Skin of body (tissue), 3 donors: ENCODE measurements at places on chromosomes 7 and 10.

DNA sequence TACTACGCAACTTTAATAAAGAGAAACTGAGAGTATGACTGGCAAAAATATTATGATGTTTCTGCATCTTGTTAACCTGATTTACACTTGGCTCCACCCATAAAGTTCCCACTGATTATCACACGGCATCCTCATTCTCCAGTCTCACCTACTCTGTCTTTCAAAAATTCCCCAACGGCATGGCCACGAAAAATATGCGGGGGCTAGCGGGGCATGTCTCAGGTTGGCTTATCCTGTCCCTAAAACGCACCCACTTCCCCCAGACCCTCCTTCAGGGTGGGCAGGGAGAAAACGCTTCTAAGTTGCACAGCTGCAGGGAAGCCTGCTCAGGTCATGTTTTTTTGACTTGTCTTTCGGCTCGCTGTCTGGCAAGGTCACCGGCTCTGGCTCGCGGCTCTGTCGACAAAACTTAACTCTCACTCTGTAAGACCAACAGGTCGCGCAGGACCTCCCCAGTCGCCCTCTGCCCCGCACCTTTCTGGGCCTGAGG lies 3.8 kb downstream of the CDK6 start:
- no peak for DNase-seq

DNA sequence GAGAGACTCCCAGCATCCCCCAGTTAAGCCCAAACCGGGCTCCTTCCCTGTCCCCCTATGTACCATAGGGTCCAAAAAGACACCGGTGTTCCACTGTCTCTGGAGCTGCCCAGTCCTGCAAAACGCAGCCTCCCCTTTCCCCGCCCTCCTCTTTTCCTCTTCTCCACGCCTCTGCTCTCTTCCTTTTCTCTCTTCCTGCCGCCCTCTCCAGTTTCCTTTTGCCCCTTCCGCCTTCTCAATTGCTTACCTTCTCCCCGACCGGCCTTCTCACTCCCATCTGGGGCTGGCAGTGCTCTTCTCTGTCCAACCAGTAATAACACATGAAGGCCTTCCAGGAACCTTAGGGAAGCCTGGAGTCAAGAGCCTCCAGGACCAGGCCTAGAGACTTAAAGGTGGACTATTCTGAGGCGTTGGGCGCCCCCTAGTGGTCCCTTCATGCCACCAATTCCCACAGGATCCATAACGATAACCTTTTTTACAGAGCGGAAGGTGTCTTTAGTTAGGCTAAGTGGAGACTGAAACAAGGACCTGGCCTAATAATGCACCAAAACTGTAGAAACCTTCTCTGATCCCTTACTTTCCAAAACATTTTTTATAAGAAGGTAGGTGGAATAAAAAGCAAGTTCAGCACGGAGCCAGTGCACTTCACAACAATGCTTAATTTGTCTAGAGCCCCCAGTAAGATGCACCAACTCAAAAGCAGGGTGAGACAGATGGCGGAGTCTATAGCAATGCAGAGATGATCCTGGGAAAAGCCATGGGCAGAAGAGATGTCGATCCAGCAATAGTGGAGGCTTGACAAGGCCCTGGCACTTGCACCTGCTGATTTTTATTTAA lies 27.2 kb upstream of the MSRB2 start:
- DNase-seq: peak; percentile 7

DNA sequence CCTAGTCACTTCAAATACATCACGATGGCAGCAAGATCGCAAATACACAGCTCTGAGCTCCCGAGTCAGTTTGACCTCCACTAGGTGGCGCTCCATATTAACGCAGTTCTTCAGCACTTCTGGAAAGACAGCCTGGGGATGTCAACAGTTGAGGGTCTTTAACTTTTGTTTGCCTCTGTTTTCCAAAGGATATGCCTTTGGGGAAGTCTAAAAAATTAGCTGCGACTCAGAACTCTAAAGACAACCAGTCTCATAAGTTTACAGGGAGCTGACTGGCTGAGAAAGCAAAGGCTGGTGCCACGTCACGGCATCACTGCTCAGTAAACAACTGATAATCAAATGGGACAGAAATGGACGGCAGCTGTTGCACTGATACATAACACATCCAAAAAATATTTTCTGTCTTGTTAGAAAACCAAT lies 458.8 kb downstream of the SORCS1 start:
- DNase-seq: peak; percentile 33

GRCh38 chr7:101017064-101017777 lies 2.7 kb upstream of the MUC17 start:
- peak; percentile 64 for DNase-seq

- DNase-seq: peak; percentile 74
Measured at GRCh38 chr7:101815826-101816594, 1.4 kb upstream of the CUX1 start.
